ENCODE measurements at places on chromosomes 3 and 15.

- no peak for DNase-seq
Measured at GRCh38 chr3:140767566-140767965, 89.7 kb downstream of the TRIM42 start.

DNA sequence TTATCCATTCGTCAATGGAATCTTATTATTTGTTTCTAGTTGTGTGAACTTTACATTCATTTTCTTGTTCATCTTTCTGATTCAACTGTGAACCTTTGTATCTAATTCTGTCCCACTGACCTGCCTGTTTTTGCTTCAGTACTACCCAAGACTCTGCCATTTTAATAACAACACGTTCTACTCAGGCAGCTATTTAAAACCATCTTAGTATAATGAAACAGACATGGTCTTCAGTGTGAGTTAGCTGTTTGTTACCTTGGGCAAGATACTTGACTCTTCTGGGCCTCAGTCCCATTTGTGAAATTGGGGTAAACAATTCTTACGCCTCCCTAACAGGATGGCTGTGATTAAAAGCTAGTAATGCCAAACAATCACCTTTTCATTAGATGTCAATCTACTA, 1.6 kb downstream of the BTBD1 start:
- no peak for DNase-seq

DNA sequence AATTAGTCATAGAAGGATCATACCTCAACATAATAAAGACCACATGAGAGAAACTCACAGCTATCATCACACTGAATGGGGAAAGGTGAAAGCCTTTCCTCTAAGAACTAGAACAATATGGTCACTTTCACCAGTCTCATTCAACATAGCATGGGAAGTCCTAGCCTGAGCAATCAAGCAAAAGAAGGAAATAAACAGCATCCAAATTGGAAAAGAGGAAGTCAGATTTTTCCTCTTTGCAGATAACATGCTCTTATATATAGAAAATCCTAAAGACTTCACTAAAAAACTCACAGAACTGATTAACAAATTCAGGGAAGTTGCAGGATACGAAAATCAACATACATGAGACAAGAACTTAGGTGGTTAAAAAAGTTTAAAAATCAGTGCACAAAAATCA, 24.7 kb downstream of the MAP3K13 start:
- no peak for DNase-seq

DNA sequence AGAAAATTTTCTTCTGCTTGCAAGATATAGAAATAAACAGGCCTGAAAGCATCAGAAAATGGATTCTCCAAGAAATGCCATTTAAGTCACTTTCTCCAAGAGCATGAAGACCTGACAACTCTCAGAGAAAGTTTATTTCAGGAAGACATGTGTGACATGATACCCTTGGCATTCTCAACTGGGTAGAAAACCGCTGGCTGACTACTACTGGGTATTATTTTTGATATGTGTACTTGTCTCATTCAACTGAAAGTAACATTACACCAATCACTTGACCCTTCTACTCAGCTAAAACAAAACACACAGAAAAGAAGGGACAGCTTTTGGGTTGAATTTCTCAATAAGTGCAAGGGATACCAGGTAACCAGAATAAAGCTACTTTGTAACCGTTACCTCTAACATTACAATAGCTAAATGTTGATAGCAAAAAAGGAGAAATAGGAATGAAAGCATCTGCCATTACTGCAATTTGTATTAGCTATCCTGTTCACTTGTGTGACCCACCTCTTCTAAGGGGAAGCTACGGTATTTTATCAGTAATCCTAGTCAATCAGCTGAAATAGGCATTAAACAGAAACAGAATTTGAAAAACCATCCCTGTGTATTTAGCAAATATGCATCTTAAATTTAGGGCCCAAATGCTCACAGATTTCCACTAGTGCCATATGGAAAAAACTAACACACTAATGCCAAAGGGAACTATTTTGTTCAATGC, 7.3 kb downstream of the TRA2B start:
- DNase-seq, result no peak

DNA sequence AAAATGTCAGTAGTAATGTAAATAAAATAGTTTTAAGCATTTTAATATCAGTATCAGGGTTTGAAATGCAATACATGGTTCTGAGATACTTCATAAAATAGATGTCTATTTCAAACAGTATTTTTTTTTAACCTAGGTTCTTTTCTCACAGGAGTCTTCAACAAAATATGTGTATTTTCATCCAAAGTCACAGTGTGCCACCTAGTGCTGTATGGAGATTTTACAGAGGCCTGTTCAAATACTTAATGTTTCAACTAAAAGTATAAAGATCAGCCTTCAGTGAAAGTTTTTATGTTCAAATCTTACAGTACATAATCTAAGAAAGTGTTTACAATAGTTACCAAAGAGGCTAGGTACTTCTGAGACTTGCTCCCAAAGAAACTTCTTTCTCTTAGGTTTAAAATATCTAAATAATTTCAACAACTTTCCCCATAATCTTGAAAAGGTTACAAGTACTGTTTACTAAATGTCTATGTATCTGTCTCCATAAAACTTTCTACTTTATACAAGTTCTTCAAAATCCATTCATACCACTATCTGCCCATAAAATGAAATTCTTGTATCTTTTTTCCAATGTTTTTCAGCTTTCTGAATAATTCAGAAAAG, 38.3 kb downstream of the SCAPER start:
- DNase-seq, result no peak

DNA sequence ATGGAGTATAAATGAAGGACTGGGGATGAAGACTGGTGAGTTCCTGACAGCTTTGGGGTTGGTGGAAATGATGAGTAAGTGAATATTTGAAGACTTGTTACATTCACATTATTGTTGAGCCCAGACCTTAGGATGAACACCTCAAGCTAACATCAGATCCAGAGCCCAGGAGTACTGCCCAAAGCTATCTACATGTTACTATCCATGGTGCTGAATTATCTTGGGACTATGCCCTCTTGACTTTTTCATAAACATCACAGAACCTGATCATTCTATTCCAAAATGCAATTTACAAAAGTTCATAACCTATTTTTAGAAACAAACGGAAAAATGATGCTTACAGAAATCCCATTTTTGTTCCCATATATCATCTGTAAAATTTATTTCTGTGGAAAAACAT, 613.3 kb downstream of the TUSC7 start:
- DNase-seq, result no peak

- no peak for DNase-seq
Measured at GRCh38 chr3:40109641-40110490, 199.6 kb upstream of the EIF1B start.

DNA sequence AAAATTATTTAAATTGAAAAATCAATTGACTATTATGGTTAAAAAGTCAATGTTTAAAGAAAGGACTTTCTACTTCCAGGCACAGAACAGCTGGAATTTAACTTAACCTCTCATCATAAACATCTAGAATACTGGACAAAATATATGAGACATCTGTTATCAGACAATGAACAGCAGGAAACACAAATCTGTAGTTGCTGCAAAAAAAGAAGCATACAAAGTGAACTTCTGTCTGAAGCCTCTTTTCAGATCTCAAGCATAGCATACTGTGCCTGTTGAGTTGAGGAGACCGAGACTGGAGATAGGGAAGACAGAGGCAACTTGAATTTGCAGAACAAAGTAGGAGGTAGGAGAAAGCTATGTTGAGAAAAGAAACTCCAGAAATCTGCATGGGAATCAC, 140.0 kb upstream of the CBLB start:
- no peak for DNase-seq

DNA sequence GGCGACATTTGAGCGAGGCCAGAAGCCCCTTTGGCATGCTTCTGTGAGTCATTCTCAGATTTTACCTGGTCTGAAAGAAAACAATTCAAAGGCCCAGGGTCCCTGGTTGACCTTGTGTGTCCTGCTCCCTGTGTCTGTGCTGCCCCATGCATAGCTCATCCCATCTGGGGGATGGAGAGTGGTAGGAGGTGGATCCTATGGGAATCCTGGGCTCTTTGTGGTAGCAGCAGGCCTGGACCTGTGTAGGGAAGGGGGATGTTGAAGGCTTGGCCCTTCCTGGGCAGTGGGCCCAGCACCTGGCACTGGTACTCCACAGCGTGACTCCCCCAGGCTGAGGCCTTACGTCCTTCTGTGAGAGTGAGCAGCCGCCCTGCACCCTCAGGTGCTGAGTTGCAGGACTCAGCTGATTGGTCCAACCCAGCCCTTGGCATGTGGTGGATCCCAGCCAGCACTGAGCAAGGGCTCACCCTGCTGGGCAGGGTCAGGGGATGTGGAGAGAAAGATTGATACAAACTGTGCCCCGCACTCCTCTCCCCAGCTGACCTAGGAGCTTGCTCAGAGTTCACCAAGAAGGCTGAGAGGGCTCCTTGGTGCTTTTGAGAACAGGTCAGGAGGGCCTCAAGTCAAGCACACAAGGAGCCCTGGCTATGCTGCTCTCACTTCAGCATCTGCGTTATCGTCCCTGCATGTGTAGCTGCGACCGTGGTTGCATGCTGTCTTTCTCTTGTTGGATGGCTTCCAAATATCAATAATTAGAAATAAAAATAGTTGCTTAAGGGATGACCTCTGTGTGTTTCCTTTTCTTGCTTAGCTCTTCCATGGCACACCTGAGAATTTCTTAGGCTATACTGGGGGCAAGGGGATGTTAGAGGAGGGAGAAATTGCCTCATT, 21.4 kb upstream of the JMJD7 start:
- DNase-seq, result no peak

DNA sequence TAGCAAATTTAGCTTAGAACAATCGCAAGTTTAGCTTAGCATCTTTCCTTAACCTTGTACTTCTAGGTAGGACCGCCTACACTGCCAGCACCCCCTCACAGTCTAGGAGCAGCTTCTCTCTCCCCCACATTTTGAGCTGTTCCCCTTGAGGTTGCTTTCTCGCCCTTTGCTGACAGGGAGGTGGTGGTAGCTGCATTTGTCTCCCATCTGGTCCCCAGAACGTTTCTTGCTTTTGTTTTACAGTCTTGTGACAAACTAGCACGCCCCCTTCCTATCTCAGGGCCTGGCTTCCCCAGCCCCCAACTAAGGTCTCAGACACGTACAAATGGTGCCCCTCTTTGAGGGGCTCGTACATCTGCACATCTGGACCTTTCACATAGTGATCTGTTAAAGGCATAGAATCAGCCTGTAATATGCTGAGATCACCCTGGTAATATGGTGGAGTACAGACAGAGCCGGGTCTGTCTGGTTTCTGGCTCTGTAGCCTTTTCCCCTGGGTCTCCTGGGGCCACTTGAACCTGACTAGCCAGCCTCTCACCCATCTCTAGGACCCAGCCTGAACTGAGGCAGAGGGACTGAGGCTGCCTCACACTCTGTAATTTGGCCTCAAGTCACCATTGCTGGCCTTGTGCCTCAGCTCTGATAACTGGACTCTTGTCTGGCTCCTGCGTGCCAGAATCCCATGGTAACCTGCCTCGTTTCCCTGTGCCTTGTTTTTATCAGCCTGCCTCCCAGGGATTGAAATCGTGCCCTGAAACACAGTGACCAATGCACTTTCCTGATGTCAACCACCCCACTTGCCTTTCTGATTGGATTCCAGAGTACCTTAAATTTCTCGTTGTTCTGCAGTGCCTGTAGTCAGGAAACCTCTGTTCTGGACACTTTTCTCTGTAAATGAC, 27.7 kb downstream of the CRTC3 start:
- DNase-seq, result no peak

DNA sequence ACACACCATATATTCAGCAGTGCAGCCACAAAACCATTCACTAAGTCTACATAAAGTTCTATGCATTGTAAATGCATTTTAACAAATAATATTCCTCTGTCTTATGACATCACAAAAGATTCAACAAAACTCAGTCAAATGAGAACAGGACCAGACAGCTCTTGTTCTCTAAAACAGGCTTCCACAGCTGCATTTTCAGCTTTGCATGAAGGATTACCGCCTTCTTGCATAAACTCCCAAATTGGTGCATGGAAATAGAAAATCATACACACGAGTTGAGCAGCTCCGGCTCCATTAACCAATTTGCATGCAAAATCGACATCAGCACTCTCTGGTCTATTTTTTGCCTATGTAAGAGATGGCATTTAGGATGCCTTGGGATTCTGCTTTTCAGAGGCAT, 66.4 kb downstream of the RFTN1 start:
- DNase-seq, result no peak

- no peak for DNase-seq
Measured at GRCh38 chr15:70442211-70442610, 321.1 kb downstream of the UACA start.
